ENCODE measurements at places on chromosomes 1 and 21.

GRCh38 chr1:17745479-17745955 is 9.6 kb upstream of the ACTL8 start:
- no peak for DNase-seq

- DNase-seq = no peak
Measured at GRCh38 chr21:34827445-34828235, 158.8 kb downstream of the CLIC6 start.

GRCh38 chr1:245677461-245678240 is 522.9 kb downstream of the KIF26B start:
- DNase-seq = no peak

DNA sequence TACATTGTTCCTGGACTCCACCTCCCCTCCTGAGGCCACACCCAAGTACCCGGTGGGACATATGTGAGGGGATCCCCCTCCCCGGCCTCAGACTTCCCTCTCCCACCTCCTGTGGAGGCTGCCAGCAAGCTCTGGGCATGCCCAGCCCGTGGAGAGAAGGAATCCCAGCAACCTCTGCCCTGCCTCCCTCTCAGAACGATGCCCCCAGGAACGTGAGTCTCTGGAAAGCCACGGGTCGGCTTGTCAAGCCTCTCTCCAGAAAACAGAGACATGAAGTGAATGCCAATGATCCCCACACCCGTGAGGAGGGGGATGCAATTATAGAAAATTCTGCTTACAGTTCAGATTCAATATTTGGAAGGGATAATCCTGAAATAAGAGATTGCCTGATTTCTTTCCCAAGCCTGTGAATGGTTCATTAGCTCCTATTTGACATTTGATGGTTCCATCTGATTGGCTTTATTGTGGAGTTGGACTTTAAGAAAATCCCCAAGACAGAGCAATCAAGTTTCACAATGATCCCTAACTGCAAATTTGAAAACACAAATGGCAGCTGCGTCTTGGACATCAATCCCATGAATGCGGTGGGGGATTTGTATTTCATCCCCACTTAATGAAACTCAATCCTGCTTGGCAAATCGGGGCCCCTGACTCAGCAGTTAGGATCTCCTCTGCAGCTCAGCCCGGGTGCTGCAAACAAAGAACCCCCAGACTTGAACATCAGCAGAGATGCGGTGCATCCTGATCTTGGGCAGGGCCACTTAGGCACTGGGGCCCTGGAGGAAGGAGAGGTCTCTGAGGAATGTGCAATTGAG is 9.1 kb upstream of the GUCA2B start:
- no peak for DNase-seq

DNA sequence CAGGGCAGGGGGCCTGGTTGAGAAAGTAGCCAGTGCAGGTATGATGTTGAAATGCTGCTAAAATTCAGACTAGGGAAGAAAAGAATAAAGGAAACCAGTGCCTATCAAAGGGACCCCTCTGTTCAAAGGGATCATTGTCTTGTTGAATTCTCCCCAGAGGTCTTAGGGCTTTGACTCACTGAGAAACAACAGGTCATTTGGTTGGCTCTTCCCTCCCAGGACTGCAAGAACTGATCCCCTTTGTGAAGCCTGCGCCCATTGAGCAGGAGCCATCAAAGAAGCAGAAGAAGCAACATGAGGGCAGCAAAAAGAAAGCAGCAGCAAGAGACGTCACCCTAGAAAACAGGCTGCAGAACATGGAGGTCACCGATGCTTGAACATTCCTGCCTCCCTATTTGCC is 11.8 kb upstream of the CELSR2 start:
- DNase-seq = no peak

DNA sequence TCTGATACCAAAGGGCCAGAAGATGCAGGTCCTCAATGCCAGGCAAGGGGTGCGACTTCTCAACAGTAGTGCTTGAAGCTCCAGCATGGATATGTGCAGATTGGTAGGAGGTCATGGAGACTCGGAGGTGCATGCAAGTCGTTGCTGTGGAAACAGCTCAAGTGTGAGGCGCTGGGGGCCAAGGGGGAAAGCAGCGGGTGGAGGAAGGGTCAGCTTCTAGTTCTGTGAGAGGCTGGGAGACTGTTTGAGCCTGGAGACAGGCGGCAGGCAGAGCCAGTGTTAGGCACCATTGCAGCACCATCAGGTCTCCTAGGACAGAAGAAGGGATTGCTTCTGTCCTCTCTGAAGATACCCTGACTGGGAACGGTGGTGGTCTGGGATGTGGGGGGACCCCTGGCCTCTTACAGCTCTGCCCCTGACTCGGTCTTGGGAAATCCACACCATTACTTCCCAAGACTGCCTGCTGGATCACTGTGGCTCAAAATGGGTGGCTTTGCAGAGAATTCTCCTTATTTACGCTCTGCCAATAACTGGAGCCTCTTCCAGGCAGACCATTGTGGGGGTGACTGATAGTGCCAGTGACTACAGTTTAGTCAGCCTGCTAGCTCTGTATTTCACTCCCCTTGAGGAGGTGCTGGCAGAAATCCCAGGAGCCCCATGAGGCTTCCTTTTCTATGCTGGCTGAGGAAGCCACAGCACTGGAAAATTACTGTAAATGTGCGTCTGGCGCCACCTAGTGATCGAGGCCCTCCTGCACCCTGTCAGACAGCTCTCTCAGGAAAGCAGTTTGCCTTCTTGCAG is 46.3 kb upstream of the VANGL1 start:
- DNase-seq = peak; percentile 89

GRCh38 chr1:111647736-111648135 is 28.1 kb downstream of the RAP1A start:
- DNase-seq = no peak

- DNase-seq = no peak
Measured at GRCh38 chr1:207076181-207076955, 12.3 kb upstream of the C4BPB start.

DNA sequence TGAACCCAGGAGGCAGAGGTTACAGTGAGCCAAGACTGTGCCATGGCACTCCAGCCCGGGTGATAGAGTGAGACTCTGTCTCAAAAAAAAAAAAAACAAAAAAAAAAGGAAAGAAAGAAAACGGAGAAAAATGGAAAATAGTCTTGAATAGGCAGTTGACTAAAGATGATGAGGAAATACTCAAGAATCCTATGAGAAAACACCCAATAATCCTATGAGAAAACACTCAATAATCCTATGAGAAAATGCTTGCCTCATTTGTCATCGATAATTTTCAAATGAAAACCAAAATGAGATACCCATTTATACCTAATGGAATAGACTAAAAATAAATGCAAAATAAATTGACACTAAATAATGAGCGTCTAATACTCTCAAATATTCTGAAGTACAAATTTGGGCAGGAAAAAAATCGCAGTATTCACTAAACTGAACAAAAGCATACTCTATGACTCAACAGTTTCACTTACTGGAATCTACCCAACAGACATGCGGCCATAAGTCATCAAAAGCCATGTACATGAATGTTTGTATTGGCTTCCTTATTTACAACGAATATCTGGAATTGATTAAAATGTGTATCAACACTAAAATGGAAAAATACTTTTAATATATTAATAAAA is 733.9 kb upstream of the CHRM3 start:
- no peak for DNase-seq

- no peak for DNase-seq
Measured at GRCh38 chr1:206687915-206688442, 3.3 kb downstream of the MAPKAPK2 start.

DNA sequence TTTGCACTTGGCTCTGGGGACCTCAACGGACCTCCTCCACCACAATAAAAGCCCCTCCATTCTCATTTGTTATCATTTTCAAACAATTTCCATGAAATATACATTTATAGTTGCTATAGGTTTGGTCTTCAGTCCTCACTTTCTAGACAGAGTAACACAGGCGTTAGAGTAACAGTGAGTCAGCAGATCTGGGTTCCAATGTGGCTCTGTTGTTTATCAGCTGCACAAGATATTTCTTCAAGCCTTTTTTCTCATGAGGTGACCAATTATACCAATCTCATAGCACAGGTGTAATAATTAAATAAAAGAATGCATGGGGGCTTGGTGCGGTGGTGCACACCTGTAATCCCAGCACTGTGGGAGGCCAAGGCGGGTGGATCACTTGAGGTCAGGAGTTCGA is 32.8 kb upstream of the PSMB2 start:
- DNase-seq = no peak

DNA sequence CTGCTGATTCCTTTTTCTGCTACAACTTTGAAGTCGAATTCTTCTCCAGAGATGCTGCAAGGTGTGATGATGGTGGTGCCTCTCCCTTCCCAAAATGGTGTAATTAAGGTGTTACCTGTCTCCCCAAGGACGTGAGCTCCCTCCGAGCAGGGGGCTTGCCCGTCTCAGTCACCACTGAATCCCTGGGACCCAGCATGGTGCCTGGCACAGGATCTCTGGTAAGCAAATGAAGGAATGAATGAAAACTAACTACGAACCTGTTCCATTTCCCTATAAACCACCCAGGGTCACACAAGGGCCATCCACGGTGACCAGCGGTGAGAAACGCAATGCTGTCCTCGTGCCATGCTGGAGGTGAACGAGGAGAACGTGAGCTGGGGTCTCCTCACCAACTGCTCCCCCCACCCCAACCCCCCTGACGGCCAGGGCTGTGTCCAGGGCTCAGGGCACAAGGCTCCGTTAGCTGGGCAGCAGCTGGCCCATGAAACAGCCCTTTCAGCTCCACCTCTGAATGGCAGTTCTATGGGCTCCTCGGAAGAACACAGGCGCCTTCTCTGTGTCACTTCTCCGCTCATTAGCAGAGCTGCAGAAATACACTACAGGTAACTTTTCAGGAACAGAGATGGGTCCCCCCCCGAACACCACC is 2.2 kb upstream of the MATN1 start:
- no peak for DNase-seq

GRCh38 chr21:42638266-42638863 is 15.1 kb upstream of the PDE9A start:
- DNase-seq = no peak

DNA sequence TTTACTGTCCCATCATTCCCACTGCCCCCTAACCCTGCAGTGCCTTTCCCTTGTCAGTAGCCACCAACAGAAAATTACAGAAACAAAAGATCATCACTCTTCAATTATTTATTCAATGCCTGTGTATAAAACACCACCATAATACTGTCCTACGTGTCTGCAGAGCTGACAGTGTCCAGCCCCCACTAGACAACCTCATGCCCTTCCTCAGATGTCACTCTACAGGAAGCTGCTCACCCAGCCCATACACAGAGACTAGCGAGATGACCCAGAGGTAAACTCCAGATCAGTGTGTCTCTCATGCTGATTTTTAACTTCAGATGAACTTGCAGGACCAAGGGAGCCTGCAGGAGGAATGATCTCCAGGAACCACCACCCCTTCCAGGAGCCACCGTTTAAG is 51.3 kb upstream of the GJA5 start:
- DNase-seq = no peak
